C1 segment of cervical spinal cord (tissue), 14 donors: ENCODE measurements at places on chromosomes 4 and X.

DNA sequence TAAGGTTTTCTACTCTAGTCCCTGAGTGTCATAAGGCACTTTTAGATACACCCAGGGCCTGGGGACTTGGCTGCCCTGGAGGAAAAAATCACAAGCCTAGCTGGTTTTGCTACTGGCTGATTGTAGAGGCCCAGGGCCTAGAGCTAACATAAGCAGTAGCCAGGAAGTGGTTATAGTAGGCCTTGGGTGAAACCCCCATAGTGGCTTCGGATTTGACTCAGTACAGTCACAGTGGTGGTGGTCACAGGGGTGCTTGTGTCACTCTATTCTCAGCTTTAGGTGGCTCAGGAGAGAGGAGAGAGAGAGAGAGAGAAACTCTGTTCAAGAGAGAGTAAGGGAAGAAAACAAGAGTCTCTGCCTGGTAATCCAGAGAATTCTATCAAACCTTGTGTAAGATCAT lies 194.5 kb upstream of the EDA2R start:
- no peak for DNase-seq

DNA sequence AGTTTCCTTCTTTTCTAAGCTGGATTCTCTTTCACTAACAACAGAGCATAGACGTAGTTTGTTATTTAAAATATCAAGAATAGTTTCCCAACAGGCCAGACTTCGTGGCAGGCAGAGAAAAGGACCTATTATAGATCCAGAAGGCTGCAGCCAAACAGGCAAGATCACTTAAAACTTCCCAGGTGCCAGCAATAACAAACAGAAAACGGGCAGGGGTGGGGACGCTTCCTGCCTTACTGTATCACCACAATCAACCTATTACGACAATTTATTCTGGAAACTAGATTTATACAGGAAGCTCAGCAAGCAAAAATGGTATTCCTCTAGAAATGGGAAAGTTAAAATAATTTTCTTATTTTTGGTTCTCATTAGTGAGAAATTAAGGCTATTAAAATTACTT lies 22.1 kb downstream of the RWDD4 start:
- DNase-seq, result no peak

DNA sequence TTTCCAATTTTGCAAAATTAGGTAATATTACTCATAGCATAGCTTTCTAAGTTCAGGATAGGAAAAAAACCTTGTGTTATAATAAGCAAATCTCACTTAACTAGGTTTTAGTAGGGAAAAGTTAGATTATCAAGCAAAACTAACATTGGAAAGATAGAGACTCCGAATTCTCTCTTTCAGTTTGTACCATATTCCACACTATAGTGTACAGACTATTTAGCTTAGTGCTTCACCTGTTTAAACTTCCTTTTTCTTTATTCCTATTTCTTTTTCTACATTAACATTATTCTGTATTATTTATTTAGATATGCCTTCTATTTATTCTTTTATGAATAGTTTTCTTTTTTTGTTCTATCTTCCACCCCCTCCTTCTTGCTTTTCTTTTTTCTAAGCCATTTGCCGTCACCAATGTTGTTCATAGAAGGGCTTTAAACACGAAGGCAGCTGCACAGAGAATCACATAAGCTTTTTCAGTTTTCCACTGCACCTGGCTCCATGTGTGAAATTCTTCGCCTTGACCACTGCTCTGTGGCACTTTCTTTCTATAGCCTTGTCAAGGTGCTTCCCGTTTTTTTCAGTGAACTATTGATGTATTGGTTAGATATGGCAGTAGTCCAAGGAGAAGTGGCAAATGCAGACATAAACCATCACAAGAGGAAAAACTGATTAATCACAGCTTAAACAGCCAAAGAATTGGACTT lies 8.5 kb downstream of the PCDH10 start:
- DNase-seq, result peak; percentile 4

DNA sequence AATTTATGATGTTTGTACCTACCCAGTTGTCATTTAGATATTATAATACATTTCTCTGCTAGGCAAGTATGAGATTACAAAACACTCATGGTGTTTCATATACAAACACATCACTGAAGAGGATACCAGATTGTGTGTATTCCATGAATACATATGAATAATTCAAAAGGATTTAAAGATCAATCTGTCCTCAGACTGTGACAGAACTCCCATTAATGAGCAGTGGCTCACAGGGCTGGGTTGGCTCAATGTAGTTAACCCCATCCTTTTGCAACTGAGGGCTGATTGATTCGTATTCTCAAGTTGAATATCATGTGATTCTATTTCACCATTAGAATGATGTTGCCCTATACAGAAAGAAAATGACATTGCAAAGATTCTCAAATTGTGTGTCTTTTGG lies 79.6 kb upstream of the SPANXN2 start:
- DNase-seq, result no peak

DNA sequence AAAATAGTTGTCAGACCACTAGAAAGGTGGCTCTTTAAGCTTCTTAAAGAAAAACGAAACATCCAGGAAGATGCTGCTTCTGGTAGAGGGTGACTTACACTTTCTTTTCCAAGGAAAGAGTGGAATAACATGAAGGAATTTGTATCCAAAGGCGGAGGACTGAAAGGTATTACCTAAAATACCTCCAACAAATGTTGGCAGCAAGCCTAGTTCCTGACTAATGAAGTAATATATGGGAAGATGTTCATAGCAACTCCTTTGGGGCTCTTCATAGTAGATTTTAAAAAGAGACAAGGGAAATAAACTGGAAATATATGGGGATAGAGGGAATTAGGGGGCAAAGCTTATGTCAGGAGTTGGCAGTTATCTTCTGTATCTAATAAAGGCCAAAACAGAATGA lies 116.2 kb downstream of the AASDH start:
- DNase-seq, result no peak

- DNase-seq, result no peak
These were observed 299.9 kb downstream of the ASMT start for GRCh38 chrX:1914606-1915365.

DNA sequence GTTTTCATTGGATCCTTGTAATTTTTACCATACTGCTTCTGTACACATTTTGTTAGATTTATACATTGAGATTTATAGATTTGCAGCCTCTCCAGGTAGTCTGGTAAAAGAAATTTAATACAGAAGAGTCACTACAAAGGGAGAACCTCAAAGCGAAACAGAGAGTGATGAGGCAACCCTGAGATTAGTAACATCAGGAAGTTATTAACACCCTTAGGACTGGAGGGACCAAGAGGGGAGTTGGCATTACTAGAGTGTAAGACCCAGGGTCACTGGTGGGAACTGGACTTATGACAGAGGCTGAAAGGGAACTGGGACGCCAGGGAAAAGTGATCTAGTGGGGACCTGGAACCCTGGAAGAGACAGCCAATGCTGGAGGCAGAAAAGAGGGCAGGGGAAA lies 20.6 kb upstream of the MAML3 start:
- no peak for DNase-seq

DNA sequence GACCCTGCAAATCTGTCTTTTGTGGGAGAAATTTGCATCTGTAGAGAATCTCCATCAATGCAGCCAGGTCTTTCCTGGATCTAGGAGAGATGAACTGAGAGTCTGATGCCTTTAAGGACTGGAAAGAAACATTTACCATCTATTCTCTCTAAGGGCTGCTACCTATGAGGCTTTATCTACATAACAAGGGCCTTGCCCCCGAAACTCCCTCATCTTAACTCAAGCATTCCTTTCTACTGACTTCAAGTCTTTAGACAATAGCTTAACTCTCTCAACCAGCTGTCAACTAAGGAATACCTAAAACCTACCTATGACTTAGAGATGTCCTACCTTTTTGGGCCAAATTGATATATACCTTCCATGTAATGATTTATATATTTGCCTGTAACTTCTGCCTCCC lies 32.1 kb downstream of the MAGEB17 start:
- no peak for DNase-seq

GRCh38 chr4:24928708-24929107 lies 15.9 kb upstream of the CCDC149 start:
- DNase-seq, result no peak

DNA sequence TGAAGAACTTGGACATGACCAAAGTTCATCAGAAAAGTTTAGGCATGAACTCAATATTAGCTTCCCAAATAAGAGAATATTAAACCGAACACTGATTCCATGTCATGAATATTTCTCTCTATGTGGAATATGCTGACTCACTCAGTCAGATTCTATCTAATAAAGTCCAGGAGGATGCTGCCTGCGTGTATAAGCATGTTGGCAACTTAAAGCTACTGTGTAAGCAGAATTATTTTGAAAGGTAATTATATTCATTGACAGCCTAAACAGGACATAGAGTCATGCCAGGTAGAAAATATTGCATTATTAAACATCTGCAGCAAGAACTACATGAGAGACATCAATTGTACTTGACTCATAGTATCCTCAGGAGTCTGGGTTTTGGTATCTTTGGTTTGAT lies 367.9 kb upstream of the SPOCK3 start:
- no peak for DNase-seq

DNA sequence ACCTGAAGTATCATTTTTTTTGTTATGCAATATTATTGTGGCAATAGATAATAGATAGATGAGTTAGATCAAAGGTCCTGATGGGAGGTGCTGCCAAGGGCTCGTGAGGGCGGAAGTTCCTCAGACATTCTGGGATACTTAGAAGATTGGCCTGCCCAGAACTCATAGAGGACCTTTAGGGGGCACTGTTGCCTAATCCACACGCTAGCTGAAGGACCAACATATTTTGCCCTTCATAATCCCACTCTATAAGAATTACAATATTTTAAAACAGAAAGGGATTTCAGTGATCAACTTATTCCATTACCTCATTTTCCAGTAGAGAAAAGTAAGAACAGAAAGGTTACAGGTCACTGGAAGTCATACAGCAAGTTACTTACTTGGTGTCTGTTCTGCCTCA lies 22.9 kb upstream of the COX7B2 start:
- no peak for DNase-seq

DNA sequence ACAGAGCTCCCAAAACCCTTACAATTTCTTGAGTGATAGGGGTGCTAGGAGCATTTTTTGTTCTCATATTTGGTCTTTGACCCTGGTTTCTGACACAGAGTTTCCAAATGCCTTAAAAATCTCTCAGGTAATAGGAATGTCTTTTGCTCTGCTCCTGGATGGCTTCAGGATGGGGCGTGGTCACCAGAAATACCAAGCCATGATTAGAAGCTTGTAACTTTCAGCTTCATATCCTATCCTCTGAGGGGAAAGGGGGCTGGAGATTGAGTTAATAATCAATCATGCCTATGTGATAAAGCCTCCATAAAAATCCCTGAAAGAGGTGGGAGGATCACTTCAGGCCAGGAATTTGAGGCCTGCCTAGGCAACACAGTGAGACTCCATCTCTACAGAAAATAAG lies 34.6 kb upstream of the IL9R start:
- DNase-seq, result no peak

DNA sequence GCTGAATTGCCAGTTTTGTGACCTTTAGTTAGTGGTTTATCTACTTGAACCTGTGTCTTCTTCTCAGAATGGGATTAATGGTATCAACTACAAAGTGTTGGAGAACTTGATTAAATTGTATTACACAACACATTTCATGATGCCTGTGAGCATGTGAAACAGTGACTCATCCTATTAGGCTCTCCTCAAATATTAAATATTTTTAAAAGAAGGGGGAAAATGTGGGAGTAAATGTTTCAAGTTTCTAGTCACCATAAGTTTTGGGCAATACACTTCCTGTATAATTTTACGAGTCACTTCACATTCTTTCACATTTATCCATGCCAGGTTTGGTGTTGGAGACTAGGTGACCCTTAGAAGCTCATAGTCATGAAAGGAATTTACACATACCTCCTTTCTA lies 147.0 kb downstream of the HS3ST1 start:
- no peak for DNase-seq

- DNase-seq, result no peak
These were observed 195.5 kb upstream of the PRPS2 start for GRCh38 chrX:12595720-12596119.

DNA sequence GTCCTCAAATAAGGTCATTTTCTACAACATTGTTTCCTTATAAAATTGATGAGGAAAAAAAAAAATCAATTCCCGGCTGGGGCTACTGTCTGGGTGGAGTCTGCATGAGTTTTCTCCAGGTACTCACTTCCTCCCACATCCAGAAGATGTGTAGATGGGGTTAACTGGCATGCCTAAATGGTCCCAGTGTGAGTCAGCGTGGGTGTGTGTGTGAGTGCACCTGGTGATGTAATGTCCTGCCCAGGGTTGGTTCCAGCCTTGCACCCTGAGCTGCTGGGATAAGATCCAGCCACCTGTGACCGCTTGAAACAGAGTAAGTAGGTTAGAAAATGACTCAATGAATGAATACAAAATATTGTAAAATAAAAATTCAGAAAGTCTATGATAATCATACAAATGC lies 11.1 kb downstream of the USP26 start:
- no peak for DNase-seq

- no peak for DNase-seq
These were observed 224.7 kb downstream of the MID1 start for GRCh38 chrX:10395643-10396042.

DNA sequence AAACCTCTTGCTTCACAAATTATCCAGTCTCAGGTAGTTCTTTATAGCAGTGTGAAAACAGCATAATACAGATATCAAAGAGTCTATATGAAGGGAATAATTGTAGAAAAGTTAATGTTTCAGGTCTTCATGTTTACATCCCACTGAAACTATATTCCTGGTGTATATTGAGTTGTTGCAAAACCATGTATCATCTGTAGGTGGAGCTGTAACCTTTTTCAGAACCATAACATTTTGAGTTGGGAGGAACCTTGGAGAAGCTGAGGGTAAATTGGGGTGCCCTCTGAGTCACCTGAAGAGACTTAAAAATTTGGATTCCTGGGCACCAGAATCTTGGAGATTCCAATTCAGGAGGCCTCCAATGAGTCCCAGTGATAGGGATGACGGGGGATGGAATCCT lies 51.9 kb upstream of the TAPT1 start:
- DNase-seq, result no peak

DNA sequence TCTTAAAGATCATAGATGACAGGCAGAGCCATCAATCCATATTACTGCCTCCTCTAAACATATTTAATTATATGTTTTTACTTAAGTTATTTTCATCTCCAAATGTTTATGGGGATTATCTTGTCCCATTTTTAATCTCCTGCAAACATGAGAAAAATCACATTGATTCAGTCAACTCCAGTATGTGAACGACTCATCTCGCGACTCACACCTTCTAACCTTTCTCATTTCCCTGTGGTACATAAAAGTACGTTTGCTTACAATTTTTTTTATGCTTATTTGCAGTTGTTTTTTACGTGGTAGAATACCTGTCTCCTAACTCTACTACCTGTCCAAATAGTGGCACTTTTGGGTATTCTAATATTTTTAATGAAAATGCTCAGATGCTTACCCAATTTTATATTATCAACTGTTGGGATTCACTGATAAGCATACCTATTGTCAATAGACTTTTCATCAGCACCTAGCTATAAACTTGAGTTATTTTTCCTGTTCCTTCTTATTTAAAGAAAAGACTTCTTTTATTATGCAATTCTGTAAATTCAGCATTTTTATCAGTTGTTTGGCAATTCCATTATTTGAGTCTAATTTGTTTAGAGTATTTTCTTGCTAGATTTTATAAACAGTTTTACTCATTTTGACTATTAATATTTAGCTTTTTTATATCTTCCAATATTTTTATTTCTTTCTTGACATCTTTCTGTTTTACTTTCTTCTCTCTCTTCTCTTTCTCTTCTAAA lies 276.6 kb downstream of the ANK2 start:
- no peak for DNase-seq

GRCh38 chr4:89834486-89835209 lies 2.3 kb downstream of the SNCA start:
- DNase-seq, result no peak
